Dorsolateral prefrontal cortex (tissue), 122 donors: ENCODE measurements at places on chromosomes 4 and X.

GRCh38 chr4:168362025-168362401, 43.5 kb upstream of the DDX60 start:
- DNase-seq, result no peak

DNA sequence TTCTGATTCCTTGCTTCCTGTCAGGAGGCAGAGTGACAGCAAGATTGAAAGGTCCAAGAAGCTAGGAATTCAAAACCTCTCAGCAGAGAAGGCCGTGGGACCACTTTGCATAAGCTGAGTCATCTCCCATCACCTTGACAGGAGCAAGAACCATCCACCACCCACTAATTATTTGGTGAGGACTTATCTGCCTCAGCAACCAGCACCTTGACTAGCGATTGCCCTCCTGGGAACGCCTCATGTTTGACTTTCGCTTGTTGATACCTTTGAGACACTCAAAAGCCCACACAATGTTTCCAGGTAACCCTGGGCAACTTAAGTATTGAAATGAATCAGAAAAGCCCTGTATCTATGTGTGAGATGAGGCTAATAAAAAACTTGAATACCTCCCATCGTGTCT, 233.5 kb upstream of the GYPA start:
- no peak for DNase-seq

DNA sequence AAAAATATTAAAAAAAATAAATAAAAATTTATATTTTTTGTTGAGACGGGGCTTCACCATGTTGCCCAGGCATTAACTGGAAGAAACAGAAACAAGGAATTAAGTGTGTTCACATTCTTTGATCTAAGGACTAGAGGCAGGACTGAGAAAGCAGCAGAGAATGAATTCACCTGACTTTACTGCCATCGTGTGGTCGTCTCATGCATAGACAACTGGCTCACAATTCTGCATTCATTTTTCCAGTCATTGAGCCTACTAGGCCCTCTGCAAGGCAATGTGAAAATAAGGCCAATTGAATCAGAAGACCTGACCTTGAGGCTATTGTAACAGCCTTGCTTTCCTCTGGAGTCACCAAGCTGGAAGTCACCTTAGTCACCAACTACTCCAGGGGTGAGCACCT, 37.4 kb downstream of the LHFPL1 start:
- DNase-seq, result peak; percentile 6

GRCh38 chr4:38495446-38495845, 168.6 kb upstream of the KLF3 start:
- DNase-seq, result no peak

GRCh38 chr4:73646117-73646516, 25.9 kb upstream of the RASSF6 start:
- no peak for DNase-seq

DNA sequence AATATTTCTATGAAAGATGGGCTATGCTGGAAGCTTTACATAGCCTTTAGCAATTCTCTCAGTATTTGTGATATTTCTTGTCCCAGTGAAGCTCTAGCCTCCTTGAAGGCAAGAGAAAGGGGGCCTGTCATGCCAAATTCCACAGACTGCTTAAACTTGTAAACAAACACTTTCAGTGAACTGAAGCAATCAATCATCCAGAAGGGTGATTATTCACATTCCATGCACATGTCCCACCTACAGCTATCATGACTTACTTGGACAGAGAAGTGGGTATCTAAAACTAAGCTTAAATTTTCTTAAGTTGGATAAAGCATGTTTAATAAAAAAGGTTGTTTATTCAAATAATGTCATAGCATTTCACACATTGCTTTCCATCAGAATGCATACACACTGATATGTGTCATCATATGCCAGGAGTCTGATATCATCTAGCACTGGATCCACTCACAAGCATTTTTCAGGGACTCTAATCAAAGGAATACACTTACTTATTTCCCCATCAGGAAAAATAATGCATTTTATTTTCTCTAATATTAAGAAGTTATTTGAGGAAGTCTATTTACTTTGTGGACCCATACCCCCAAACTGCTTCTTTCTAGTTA, 1.2 kb upstream of the FSTL5 start:
- DNase-seq, result no peak

DNA sequence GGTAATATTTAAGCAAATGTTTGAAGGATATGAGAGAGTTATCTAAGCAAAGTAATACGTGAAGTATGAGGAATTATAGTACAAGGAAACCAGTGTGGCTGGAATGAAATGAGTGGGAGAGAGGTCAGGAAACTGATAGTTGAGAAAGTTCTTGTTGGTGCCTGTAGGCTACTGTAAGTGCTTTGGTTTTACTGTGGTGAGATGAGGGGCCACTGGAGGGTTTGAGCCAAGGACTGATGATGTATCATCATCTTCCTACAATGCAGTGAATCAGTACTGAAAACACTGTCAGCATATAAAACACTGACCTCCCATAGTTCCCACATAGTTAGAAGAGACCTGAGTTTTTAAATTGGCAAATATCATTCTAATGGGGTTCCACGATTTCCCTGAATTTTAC, 367.5 kb upstream of the CTSO start:
- DNase-seq, result no peak

DNA sequence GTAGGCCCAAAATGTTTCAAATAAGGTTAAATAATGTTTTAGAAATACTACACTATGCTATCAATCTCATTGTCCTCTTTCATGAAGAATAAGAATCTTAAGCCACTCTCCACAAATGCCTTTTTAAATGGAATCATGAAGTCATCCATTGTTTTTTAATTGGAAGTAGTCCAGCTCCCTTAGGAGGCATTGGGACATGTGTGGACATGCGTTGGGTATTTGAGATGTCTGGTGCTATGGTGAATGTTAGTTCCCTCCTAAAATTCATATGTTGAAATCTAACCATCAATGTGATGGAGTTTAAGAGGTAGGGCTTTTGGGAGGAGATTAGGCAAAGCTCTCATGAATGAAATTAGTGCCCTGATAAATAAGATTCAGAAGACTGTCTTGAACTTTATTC, 289.0 kb downstream of the C4orf33 start:
- DNase-seq, result no peak

GRCh38 chrX:63746715-63747114, 38.3 kb downstream of the ARHGEF9 start:
- no peak for DNase-seq

DNA sequence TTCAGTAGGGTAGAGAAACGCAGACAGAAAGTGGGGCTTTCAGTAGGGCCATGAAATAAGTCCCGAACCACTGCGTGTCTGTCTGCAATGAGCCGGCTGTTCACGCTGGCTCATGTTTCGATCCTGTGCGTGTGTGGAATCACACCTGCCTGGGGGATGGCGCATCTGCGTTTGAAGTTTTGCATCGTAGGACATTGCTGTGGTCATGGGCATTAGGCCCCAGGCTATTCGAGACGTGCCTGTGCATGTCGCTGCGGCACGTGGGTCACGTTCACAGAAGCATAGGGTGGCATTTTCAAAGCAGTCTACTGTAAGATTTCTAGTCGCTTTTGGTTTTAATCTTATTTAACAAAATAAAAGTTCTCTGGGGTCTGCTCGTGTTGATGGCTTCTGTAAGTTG, 25.5 kb upstream of the HGFAC start:
- DNase-seq, result peak; percentile 10

DNA sequence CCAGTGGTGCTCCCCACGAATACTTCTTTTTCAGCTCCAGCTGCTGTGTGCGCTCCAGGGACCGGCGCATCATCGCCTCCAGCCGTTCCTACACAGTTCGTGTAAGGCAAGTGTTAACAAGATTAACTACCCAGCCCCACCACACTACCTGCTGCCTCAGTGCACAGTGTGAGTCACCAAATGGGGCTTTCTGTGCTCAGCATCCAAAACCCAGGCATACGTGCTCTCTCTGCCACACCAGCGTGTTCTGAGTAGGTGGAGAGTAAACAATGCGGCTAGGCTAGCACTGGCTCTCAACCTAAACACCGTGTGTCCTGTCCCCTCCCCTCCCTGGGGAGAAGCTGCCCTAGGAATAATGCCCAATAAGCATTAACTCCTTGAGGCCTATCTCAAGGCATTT, 60.0 kb downstream of the MAP7D2 start:
- no peak for DNase-seq

GRCh38 chr4:7003176-7003878, 39.8 kb upstream of the TADA2B start:
- no peak for DNase-seq

- no peak for DNase-seq
Measured at GRCh38 chr4:143381189-143382118, 44.8 kb downstream of the GAB1 start.

- DNase-seq, result no peak
Measured at GRCh38 chr4:127048376-127049044, 584.2 kb upstream of the INTU start.

DNA sequence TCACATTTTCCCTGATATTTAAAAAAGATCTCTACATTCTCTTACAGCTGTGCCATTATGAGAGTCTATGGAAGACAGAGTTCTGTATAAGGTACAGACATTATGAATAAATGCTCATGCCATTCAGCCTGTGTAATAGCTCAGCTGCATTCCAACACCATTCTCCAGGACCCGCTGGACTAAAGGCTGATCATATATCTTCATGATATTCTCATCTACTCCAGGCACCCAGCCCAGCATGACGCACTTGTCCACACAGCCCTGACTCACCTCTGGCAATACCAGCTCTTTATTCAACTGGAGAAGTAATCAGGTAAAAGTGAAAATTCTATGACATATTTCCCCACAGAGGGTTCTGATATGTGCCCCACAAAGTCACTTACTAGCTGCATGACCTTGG, 437.5 kb upstream of the FGF16 start:
- no peak for DNase-seq

- no peak for DNase-seq
Measured at GRCh38 chrX:57647020-57647419, 33.0 kb downstream of the NLRP2B start.

- no peak for DNase-seq
Measured at GRCh38 chr4:123819362-123820035, 422.9 kb downstream of the SPRY1 start.

GRCh38 chr4:124529131-124529530, 183.4 kb downstream of the ANKRD50 start:
- DNase-seq, result no peak

- DNase-seq, result no peak
Measured at GRCh38 chr4:136186650-136187049, 1345.6 kb downstream of the PCDH18 start.

DNA sequence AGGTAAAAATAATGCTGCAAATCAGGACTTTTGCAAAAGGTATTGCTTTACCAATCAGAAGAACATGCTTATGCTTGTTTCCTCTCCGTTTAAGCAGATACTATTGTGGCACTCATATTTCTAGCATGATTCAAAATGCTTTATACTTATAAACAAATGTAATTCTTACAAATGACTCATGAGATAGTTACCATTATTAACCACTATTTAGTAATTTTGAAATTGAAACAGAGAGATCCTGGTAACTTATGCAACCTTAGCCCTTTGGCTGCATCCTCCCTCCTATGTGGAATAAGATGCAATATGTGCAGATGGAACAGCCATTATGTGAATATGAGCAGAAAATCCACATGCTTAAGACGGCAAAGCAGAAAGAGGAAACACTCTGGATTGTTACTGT, 164.7 kb downstream of the PCDH18 start:
- no peak for DNase-seq

DNA sequence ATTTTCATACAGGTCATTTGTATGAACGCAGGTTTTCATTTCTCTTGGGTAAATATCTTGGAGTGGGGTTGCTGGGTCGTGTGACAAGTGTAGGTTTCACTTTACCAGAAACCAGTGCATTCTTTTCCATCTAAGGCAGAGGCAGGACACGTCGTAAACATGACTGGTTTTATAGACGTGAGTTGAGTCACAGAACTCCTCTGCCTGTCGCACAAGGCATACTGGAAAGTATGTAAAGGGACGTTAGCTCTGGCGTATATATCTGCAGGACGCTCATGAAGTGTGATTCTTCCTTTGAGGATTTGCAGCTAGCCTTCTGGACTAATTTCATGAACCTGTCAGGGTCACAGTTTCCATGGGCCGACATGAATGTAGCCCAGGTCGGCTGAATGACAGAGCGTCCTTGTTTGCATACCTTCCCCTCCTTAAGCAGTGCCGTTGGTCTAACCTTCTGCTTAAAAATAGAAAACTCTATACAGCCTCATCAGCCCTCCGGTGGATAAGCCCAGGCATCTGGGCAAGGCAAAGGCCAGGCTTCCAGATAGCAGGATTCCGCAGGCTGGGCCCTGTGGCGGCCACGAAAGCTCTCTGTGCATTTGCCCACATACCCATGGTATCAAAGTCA, 106.0 kb downstream of the GPR143 start:
- no peak for DNase-seq

DNA sequence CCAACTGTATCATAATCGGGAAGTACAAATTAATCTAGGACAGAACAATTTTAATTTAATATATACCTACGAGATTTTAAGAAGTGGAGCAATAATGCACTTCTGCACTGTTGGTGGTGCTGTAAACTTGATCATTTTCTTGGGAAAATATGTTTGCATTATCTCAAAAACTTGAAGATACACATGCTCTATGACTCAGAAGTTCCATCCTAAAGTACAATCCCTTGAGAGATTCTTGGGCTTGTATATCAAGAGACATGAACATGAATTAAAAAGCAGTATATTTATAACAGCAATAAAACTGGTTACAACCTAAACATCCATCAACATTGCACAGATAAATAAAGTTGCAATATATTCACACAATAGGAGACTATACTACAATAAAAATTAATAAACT, 168.8 kb downstream of the CLCN4 start:
- no peak for DNase-seq

- peak; percentile 90 for DNase-seq
Measured at GRCh38 chr4:39044364-39044955, 12.3 kb upstream of the TMEM156 start.

- no peak for DNase-seq
Measured at GRCh38 chr4:170888660-170889059, 798.9 kb upstream of the AADAT start.

GRCh38 chr4:173380987-173381386, 10.2 kb downstream of the SAP30 start:
- DNase-seq, result no peak

GRCh38 chr4:123298801-123299200, 97.8 kb upstream of the SPRY1 start:
- DNase-seq, result no peak

- DNase-seq, result no peak
Measured at GRCh38 chr4:175947117-175947722, 118.4 kb upstream of the WDR17 start.

DNA sequence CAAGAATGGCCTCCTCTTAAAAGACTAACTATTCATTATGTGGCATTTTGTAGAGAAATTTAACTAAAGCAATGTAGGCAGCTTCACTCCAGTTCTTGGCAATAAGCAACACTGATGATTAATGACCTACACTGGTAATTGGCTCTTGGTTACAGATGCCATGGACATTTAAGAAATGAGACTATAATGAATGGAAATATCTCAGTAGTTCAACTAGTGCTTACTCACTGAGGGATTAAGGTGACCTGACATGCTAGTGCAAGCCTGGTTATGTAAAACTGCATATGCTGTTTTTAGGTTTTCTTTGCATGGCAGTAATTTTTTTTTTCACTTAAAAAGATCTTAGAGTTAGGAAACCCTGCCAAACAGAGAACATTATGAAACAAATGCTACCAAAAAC, 152.7 kb upstream of the AADAT start:
- DNase-seq, result no peak
